G401 (cell line): ENCODE measurements at places on chromosomes 12 and 14. TPM values are rescaled to one million over a fixed set of nuclear protein-coding genes. Genes with fewer than 3 reads are reported as not detected.

- no peak for DNase-seq
These were observed 9.6 kb downstream of the MMP14 start for GRCh38 chr14:22845821-22846625.

- DNase-seq = no peak
These were observed 67.0 kb downstream of the CRADD start for GRCh38 chr12:93743999-93744689.

GRCh38 chr14:51507906-51508511 lies 143.7 kb upstream of the FRMD6 start:
- peak; percentile 46 for DNase-seq

- DNase-seq = no peak
These were observed 58.0 kb downstream of the LLPH start for GRCh38 chr12:66072566-66072965.

GRCh38 chr14:32683679-32684078 lies 255.0 kb upstream of the NPAS3 start:
- DNase-seq = no peak

DNA sequence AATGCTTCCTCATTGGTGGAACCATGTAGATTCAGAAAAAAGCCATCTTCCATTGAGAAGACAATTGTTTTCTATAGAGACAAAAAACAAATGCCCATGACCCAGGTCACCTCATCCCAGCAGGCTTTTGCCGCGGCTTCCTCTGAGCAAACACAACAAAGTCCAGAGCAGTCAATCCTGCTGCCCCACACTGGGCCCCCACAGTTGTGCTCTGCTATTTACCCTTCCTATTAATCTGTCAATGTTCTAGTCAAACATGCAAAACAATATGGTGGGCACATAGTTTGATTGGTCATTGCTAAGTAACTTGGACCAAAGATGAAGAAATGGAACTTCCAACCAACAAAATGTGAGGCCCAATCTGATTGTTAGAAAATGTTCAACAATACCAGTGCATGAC lies 20.7 kb downstream of the C12orf42 start:
- no peak for DNase-seq

GRCh38 chr12:76820888-76821482 lies 57.1 kb downstream of the ZDHHC17 start:
- peak; percentile 34 for DNase-seq

- DNase-seq = no peak
These were observed 216.6 kb upstream of the PWP1 start for GRCh38 chr12:107469011-107469410.

DNA sequence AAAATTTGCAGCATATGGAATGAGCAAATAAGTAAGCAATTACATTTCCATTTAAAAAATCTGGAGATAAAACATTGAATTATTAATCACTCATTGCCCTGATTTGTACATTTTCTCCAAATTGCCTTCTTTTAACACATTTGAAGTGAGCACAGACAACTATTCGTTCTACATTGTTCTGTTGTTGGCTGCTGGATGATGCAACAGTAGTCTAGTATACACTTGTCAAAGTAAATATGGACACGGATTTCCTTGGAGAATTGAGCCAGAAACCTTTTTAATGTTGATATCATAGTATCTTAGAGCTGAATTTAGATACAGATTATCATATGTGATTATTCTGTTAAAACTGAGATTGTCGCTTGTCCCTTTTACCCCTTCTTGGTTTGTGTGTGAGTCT lies 188.2 kb downstream of the FUT8 start:
- no peak for DNase-seq

DNA sequence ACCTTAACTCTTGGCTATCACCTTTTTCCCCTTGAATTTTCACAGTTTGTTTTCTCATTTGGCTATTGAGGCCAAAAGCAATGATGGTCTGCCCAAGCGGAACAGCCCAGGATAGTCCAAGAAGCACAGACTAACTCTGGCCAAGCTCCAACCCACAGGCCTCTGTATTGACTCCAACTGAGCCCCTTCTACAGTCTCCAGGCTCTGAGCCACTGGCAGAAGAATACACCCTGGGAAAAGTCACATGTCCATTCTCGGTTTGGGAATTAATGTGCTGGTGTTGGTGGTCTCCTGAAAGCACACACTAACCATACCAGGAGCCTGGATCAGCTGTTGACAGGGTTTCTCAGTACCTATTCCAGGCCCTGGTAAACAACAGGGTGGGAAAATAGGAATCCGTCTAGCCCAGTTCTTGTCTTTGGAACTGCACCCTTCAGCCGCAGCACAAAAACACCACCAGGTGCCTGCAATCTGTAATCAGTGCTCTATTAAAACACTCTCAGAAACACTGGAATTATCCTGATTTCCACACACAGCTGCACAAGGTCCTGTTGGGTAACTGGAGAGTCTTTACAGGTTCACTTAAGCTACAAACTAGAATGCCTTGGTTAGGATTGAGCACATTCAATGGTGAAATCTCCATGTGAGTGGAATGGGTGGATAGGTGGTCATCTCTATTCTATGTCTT lies 63.6 kb downstream of the STXBP6 start:
- DNase-seq = no peak

- DNase-seq = no peak
These were observed 68.8 kb upstream of the SFSWAP start for GRCh38 chr12:131642101-131642540.

- DNase-seq = no peak
These were observed 664.7 kb downstream of the SLC6A15 start for GRCh38 chr12:84247931-84248330.

Gene TNS2
- total RNA-seq = 13.7 and 21.0 TPM in 2 replicates

GRCh38 chr12:68043435-68043834 lies 54.2 kb downstream of the IFNG-AS1 start:
- DNase-seq = no peak

Gene NR4A1
- total RNA-seq = 9.8 and 16.5 TPM in 2 replicates

Gene DLK1
- 4.4 and 6.1 TPM in 2 replicates for total RNA-seq

GRCh38 chr12:123010110-123010509 lies 29.6 kb downstream of the ARL6IP4 start:
- no peak for DNase-seq

- DNase-seq = no peak
These were observed 52.3 kb upstream of the TMCC3 start for GRCh38 chr12:94702696-94703095.

Gene CAPZA3
- total RNA-seq = not detected in 2 replicates

GRCh38 chr12:83769151-83769550 lies 1082.4 kb downstream of the TMTC2 start:
- DNase-seq = no peak

DNA sequence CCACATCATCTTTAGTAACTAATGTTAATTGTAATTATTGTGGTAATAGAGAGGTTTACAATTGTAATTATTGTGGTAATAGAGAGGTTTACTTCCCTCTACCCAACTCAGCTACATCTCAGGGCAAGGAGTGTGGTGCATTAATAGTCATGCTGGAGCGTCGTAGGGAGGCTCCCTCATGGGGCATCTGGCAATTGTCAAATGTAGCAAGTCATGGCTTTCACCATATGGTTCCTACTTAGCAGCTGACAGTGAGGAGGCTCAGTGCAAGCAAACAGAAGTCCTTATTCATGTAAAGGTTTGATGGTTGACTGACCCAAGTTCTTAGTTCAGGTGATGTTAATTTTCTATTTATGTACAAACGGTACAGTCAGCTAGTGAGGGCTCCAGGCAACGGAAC lies 1012.0 kb downstream of the FLRT2 start:
- no peak for DNase-seq

Gene SERPINA12
- not detected in 2 replicates for total RNA-seq

DNA sequence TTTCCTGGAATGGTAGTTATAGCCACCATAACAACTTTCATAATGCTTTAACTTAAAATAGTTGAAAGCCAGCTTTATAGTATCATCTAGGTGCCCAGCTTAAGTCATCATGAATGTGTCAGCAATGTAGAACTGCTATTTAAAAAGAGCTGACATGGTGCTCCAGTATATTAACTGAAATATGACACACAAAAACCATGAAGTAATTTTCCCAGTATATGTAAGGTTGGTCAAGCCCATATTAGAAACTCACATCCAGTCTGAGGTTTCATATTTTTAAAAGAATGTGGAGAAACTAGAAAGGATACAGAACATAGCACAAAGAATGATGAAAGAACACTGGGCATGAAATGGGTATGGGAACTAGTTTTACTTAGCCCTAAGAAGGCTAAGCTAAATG lies 121.3 kb upstream of the KRAS start:
- no peak for DNase-seq

Gene SCNN1A
- 28.7 and 67.9 TPM in 2 replicates for total RNA-seq

Gene SSPN
- total RNA-seq = 1.7 and 2.9 TPM in 2 replicates

DNA sequence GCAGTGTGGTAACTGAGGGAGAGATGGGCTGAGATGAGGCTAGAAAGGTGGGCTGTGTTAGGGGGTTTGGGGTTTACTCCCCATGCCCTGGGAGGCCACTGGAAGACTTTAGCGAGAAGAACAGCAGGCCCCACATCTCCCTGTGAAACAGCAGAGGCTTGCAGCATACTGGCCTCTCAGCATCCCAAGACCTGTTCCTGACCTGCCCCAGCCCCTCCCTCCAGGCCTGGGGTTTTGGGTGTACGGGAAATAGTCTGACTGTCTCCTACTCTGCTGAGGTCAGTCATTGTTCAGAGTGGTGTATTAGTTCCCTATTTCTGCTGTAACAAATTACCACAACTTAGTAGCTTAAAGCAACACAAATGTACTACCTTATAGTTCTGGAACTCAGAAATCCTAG lies 103.5 kb upstream of the HIF1A start:
- DNase-seq = no peak

DNA sequence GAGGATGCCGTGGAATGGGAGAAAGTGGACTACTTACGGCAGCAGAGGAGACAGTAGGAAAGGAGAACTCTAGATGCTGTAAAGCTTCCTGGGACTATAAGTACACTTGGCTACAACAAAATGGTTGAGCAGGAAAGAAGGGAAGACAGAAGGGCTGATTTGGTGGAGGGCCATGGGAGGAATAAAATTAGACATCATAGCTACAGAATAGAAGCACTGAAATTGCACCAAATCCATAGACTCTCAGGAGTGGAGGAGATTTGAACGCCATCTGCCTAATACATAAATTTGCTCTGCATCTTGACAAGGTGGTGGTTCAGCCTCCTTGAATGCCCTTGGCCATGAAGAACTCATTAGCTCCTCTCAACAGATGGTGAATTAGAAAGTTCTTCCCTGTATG lies 16.3 kb upstream of the DCP1B start:
- no peak for DNase-seq

Gene CCDC177
- total RNA-seq = 0.75 TPM in 1 of 2 replicates, not detected in the other

DNA sequence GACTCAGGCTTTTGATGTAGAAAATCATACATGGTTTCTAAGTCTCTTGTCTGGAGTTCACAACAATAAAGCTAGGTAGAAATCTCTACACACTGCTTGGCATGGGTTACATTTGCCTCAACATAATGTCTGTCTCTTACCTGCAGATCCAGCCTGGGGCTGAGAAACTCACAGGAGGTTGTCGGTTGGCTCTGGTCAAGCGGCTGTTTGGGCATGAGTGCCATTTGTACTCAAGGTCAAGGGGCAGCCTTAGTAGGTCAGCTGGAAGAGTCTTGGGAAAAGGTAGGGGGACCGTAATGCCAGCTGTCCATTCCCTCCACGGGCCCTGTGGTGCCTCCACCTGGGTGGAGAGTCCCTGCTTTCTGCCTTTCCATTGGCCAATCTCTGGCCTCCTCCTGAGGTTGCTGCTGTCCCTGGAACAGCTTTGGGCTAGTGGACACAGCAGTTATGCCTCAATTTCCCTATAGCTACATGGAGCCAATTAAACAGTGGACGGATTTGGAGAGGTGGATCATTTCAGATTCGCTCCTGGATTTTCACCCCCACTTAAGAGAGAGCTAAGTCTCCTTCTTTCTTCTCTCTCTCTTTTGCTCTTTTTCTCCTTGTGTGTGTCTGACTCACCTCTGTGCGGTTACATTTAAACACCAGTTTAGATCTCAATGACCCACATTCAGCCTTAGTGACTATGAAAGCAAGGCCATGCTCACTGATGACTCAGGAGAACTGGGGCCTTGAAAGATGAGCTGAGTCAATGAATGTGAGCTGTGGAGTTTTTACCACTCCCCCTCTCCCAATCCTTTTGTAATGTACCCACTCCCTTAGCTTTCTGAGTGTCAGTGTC lies 132.8 kb upstream of the HIF1A start:
- no peak for DNase-seq

GRCh38 chr12:54650889-54651288 lies 2.7 kb upstream of the DCD start:
- DNase-seq = no peak

DNA sequence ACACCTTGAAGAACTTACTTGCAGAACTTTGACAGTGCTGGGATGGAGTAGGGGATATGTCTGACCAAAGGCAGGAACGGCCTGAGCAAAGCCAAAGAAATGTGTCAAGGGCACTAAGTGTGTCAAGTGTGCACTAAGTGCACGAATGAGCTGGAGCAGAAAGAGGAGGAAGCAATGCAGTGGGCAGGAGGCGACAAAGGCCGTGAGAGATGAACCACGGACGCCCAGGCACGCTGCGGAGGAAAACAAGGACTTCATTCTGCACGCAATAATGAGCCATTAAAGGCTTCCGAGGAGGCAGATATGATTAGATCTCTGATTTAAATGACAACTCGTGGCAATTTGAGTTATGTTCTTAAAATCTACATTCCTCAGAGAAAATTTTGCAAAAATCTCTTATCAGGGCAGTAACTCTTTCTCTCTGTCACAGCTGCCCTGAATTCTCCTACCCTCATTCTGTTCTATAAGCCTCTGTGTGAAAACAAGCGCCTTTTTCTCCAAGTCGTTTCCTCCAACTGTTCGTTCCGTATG lies 25.3 kb downstream of the GRIN2B start:
- no peak for DNase-seq

GRCh38 chr12:92138626-92139025 lies 7.0 kb downstream of the BTG1 start:
- DNase-seq = peak; percentile 30

DNA sequence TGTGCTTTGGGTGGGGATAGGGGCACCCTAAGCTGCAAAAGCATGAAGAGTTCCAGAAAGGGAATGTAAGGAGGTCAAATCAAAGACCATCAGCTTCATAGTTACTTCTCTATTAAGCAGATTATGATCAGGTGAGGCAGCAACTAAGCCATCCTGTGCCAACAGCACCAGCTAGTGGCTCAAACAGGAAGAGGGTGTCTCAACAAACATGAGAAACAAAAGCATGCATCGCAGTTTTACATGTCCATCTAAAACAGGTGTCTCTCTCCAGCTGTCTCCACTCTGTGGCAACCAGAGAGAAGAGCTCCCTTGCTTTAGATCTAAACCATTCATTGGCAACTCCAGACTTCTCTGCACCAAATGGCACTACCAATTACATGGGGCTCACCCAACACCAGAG lies 52.9 kb downstream of the ACTN1 start:
- no peak for DNase-seq

DNA sequence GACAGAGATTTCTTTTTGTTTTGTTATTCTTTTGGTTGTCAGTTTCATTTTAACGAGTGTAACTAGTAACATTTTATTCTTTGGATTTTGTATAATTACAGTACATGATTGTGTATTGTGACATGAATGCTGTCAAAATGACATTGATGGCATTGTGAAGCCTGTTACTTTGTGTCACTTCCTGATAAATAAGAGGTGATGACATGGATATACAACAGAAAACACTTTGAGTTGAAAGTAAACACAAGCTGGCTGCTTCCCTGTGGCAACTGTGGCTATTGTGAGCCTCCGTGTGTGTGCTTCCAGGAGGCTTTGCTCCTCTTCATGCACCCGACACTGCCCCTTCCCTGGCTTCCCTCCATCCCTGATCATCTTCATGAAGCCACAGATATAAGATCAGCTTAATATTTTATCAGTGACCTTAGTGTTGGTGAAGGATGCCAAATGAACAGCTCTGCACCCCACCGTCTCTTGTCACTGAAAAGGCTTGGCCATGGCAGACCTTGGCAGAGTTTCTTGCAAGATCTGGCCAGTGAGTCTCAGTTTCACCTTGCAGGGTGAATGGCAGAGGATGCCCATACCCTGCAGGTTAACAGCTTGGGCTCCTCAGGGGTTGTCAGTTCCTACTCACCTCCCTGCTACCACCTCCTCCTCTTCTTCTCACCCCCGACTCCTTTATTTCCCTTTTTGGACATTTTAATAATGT lies 191.9 kb downstream of the EPS8 start:
- DNase-seq = peak; percentile 82
